ENCODE measurements at places on chromosomes 6 and 20.

- no peaks in the 10 kb centered on the region for H3K4me1 ChIP-seq
- no peak overlapping the region for H3K4me3 ChIP-seq
- H3K27me3 ChIP-seq: no peaks in the 10 kb centered on the region
- no peak overlapping the region for H3K27ac ChIP-seq
- DNase-seq: no peak
- H3K36me3 ChIP-seq: peaks cover 32% of the 10 kb centered on the region
These were observed 23.0 kb downstream of the FAM135A start for GRCh38 chr6:70436320-70436719.

DNA sequence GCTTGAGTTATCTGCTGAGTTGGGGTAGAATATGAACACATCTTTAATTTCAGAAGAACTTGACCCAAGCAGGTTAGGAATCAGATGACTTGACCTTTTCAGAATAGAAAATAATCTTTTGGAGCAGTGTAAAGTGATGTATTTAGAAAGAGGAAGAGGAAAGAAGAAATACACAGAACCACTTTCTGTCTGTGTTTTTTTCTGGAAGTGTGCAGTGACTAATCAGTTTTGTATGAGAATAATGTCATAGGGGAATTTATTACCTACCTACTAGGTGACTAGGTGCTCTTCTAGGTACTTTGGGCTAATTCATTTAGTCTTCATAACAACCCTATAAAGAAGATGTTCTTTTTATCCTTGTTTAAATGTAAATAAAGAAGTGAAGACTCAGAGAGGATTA lies 3.0 kb downstream of the PPP1R14C start:
- no peaks in the 10 kb centered on the region for H3K36me3 ChIP-seq
- H3K27me3 ChIP-seq: peaks cover 66% of the 10 kb centered on the region
- H3K27ac ChIP-seq: no peak overlapping the region
- H3K4me3 ChIP-seq: no peak overlapping the region
- H3K4me1 ChIP-seq: peaks cover 6% of the 10 kb centered on the region

DNA sequence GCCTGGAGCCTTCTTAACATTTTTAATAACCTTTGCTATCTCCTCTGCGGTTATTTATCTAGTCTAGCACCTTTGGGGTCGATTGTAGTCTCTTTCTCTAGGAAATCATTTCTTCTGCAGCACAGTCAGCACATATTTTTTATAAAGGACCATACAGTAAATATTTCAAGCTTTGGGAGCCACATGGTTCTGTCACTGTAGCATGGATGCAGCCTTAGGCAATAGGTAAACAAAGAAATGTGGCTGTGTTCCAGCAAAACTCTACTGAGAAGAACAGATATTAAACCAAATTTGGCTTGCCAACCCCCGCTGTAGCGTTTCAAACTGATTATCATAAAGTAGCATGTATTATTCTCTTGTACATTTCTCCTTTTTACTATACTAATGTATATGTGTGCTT lies 95.7 kb downstream of the SLC23A2 start:
- peaks cover 5% of the 10 kb centered on the region for H3K36me3 ChIP-seq
- H3K27me3 ChIP-seq: no peaks in the 10 kb centered on the region
- no peak overlapping the region for H3K27ac ChIP-seq
- H3K4me1 ChIP-seq: no peaks in the 10 kb centered on the region

GRCh38 chr20:37395921-37396415 lies 50.0 kb downstream of the SRC start:
- H3K27ac ChIP-seq: peak overlapping the region; percentile 33
- H3K36me3 ChIP-seq: peaks cover 90% of the 10 kb centered on the region
- peaks cover 19% of the 10 kb centered on the region for H3K4me1 ChIP-seq
- no peaks in the 10 kb centered on the region for H3K27me3 ChIP-seq
- DNase-seq: no peak
- no peak overlapping the region for H3K4me3 ChIP-seq

GRCh38 chr6:167501831-167502385 lies 177.0 kb downstream of the TTLL2 start:
- peak; percentile 51 for DNase-seq
- no peak overlapping the region for H3K27ac ChIP-seq
- H3K36me3 ChIP-seq: no peaks in the 10 kb centered on the region
- H3K27me3 ChIP-seq: no peaks in the 10 kb centered on the region
- no peak overlapping the region for H3K4me3 ChIP-seq
- H3K4me1 ChIP-seq: peaks cover 35% of the 10 kb centered on the region

DNA sequence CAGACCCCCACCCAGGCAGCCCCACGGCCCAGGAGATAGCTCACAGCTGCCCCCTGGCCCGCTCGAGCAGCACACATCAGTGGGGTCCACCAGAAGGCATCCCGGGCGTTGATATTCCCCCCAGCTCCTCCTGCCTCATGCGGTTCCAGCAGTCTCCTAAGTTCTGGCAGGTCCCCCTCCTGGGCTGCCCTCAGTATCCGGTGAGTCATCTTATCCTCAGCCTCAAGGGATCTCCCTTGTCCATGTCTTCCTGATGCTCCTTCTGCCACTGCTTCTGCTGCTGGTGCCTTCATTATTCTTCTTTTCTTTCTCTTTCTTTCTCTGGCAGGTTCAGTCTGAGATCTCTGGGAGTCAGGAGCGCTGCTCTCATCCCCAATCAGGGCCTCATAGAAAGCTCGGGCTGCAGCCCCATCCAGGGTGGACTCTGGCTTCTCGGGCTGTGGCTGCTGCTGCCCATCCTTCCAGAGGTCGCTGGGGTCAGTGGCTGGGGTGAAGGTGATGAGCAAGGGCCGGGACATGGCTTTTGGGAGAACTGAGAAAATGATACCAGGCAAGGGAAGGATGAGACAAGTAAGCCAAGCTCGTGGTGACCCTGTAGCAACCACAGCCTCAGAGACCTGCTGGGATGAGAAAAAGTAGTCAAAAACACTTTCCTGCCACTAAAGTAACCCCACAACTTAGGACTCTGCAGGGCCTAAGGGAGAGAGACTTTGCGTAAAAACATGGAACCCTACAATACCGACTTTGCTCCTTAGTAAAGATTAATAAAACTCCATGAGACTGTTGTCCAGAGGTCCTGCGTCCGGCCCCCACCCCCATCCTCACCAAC lies 622 bp downstream of the GPANK1 start:
- no peaks in the 10 kb centered on the region for H3K27me3 ChIP-seq
- H3K4me3 ChIP-seq: peak overlapping the region; percentile 93
- H3K36me3 ChIP-seq: peaks cover 34% of the 10 kb centered on the region
- DNase-seq: peak; percentile 54

DNA sequence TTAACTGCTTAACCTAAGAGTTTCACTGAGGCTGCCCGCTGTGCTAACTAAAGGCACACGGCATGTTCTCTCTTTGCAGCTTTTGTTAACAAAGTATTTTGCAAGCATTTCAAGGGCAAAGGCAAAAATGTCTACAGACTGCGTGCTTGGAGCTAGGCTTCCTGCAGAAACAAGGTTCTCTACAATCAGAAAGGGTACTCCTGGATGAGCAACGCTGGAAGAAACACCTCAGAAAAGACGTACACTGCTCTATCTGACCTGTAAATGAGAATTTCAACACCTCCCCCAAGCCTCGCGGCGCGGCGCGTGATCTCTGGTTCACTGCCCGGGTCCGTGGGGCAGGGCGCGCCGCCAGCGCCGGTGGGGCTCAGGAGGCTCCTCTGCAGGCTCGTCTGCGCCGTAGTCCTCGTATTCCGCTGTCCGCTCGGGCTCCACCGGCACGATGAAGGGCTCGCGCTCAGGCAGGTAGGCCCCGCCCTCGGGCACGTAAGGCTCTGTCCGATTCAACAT lies 120.9 kb downstream of the COL12A1 start:
- H3K4me1 ChIP-seq: peaks cover 12% of the 10 kb centered on the region
- H3K4me3 ChIP-seq: peak overlapping the region; percentile 55
- no peaks in the 10 kb centered on the region for H3K27me3 ChIP-seq
- peak; percentile 91 for DNase-seq
- H3K27ac ChIP-seq: peak overlapping the region; percentile 67

DNA sequence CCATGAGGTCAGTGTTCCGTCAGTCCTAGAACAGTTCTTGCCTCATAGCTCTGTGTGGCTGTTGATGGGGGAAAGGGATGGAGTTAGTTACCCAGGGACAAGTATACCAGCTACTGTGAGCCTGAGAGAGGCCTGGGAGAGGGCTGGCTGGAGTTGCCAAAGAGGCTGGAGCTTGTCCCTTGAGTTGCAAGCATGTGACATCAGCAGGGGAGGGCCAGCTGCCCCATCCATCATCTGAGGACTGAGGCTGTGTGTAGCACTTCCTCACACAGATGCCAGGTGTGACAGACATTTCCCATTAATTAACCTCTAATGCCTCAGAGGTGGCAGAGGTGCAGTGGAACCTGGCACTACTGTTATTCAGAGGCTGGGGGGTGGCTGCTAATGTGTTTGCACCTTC lies 131.6 kb downstream of the PHACTR3 start:
- no peaks in the 10 kb centered on the region for H3K27me3 ChIP-seq
- no peaks in the 10 kb centered on the region for H3K36me3 ChIP-seq
- H3K27ac ChIP-seq: no peak overlapping the region
- H3K4me1 ChIP-seq: no peaks in the 10 kb centered on the region
- DNase-seq: no peak

GRCh38 chr6:13873288-13874190 lies 51.2 kb upstream of the RNF182 start:
- peak overlapping the region; percentile 80 for H3K27ac ChIP-seq
- peak; percentile 86 for DNase-seq
- no peaks in the 10 kb centered on the region for H3K36me3 ChIP-seq

DNA sequence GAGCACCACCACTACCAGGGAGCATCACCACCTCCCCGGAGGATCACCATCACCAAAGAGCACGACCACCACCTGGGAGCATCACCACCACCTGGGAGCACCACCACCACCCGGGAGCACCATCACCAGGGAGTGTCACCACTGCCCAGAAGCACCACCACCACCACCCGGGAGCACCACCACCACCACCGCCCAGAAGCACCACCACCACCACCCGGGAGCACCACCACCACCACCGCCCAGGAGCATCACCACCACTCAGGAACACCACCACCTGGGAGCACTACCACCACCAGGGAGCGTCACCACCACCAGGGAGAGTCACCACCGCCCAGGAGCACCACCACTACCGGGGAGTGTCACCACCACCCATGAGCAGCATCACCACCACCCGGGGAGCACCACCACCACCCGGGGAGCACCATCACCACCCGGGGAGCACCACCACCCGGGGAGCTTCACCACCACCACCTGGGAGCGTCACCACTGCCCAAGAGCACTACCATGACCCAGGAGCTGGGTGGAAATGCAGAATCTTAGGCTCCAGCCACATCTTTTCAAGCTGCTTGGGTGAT lies 237.3 kb downstream of the SOD2 start:
- no peak for DNase-seq
- H3K4me3 ChIP-seq: no peak overlapping the region
- H3K36me3 ChIP-seq: no peaks in the 10 kb centered on the region
- H3K4me1 ChIP-seq: no peaks in the 10 kb centered on the region

DNA sequence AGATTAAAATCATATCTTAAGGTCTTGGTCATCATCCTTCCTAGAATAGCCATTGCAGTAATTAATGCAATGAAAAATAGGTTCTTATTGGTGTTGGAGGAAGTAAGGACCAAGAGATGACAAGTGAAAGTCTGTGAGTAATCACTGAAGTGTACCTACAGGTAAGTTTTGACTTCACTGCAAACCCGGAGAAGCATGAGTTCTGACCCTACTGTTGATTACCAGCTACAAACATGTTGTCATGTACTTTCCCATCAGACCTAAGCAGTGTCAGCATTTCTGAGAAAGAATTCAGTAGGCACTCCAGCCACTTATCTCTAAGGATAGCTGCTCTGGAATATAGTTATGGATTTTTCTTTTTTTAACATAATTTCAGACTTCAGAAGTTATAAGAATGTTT lies 280.9 kb downstream of the ZFAND3 start:
- no peak overlapping the region for H3K4me3 ChIP-seq
- no peaks in the 10 kb centered on the region for H3K4me1 ChIP-seq
- peaks cover 2% of the 10 kb centered on the region for H3K36me3 ChIP-seq
- H3K27ac ChIP-seq: no peak overlapping the region

- DNase-seq: no peak
- no peaks in the 10 kb centered on the region for H3K36me3 ChIP-seq
- no peak overlapping the region for H3K4me3 ChIP-seq
- no peaks in the 10 kb centered on the region for H3K27me3 ChIP-seq
- no peak overlapping the region for H3K27ac ChIP-seq
- H3K4me1 ChIP-seq: no peaks in the 10 kb centered on the region
These were observed 119.3 kb downstream of the BMP7 start for GRCh38 chr20:57147185-57147584.

DNA sequence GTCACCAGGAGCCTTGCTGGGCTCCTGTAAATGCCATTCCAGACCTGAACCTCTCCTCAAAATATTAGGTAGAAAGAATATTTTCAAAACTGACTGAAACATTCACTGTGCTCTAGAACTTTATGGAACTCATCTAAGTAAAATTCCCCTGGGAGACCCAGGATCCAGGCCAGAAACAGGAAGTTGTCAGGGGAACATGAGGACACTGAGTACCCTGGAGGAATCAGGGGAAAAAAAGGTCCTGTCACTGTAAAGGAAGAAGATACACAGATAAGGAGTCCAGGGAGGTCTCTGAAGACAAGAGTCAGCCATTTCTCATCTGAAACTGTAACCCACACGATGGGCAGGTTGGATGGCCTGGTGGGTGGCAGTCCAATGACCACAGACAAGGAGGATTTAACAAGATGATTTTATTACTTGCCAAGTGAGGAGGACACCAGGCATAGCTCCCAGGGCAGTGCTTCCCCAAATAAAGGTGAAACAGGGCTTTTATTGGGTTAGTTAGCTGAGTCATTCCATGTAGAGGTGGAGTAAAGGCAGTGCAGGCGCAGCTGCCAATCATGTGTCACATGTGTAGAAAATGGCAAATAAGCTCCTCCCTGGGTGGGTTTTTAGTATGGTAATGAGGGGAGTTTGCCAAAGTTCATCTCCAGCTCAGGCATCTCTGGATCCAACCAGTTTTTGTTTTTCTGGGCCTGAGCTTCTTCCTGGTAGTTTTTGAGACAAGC lies 138.5 kb downstream of the RCAN2 start:
- no peak overlapping the region for H3K4me3 ChIP-seq
- H3K27ac ChIP-seq: no peak overlapping the region
- DNase-seq: no peak
- no peaks in the 10 kb centered on the region for H3K27me3 ChIP-seq
- no peaks in the 10 kb centered on the region for H3K4me1 ChIP-seq

DNA sequence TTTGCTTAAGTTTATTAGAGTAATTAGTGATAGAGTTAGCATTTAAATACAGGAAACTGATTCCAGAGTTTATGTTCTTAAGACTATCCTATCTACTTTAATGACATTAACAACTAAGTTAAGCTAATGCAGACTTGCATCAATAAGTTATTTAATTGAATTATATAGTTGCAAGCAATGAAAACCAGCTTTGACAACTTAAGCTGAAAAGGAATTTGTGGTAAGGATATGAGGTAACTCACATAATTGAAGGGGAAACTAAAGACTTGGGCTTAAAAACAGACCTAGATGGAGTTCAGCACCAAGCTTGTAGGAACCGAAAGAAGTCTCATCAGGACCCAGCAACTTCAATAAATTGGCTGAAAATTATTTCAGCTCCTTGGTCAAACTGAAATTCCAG lies 222.3 kb downstream of the IBTK start:
- no peak overlapping the region for H3K27ac ChIP-seq
- H3K27me3 ChIP-seq: no peaks in the 10 kb centered on the region
- H3K4me1 ChIP-seq: peaks cover 5% of the 10 kb centered on the region

- peaks cover 19% of the 10 kb centered on the region for H3K4me1 ChIP-seq
- H3K27me3 ChIP-seq: no peaks in the 10 kb centered on the region
- no peak for DNase-seq
- no peaks in the 10 kb centered on the region for H3K36me3 ChIP-seq
These were observed 20.9 kb downstream of the PKIG start for GRCh38 chr20:44603327-44603726.

- H3K4me1 ChIP-seq: no peaks in the 10 kb centered on the region
- no peaks in the 10 kb centered on the region for H3K36me3 ChIP-seq
- no peak overlapping the region for H3K4me3 ChIP-seq
- no peak for DNase-seq
These were observed 1.1 kb upstream of the SLC32A1 start for GRCh38 chr20:38723017-38723847.

GRCh38 chr20:51542033-51542570 lies 417 bp downstream of the NFATC2 start:
- peaks cover 7% of the 10 kb centered on the region for H3K36me3 ChIP-seq
- peaks cover 17% of the 10 kb centered on the region for H3K4me1 ChIP-seq
- H3K4me3 ChIP-seq: peak overlapping the region; percentile 79
- peak overlapping the region; percentile 90 for H3K27ac ChIP-seq
